LNCaP clone FGC (cell line): ENCODE measurements at places on chromosomes 6 and 20.

DNA sequence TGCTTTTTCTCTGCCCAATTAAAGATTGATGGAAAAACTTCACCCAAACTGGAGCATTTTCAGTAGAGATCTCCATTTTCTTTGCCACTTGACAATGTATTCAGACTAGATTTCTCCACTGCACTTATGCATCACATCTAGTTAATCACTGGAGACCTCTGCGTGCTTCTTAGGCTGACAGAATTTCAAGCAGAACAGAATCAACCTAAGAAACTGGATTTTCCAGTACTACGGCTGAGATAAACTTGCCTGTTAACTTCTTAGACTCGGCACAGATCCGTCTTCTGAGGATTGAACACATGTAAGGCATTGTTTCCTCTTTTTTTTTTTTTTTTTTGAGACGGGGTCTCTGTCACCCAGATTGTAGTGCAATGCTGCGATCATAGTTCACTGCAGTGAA lies 139.2 kb downstream of the LRRC1 start:
- DNase-seq = no peak

DNA sequence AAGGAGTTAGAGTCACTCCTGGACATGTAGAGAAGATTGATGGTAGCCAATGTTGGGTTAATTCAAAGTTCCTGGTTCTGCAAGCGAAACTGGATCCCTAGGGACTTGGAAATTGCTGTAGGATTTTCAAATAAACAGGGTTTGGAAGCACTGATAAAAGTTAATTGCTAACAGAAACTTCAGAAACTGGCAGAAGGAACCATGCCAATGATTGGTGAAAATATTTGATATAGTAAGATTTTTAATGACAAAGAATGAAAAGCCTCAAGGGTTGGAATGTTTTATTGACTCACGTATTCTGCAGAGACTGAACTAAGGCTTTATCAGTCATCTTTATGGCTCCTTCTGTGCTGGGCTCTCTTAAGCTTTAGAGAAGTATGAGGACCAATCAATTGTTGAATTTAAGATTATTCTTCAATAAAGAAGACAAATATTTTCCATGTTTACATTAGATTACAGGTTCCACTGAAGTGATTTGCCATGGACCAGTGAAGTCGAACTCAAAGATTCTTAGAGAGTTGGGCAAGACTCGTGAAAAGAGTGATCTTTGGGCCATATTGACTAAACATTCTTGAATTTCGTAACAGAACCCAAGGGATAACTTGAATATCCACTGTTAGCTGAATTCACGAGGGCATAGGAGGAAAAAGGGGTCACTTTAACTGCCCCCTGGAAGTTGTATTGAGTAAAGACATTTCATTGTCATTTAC lies 371.4 kb downstream of the HDGFL1 start:
- no peak for DNase-seq

DNA sequence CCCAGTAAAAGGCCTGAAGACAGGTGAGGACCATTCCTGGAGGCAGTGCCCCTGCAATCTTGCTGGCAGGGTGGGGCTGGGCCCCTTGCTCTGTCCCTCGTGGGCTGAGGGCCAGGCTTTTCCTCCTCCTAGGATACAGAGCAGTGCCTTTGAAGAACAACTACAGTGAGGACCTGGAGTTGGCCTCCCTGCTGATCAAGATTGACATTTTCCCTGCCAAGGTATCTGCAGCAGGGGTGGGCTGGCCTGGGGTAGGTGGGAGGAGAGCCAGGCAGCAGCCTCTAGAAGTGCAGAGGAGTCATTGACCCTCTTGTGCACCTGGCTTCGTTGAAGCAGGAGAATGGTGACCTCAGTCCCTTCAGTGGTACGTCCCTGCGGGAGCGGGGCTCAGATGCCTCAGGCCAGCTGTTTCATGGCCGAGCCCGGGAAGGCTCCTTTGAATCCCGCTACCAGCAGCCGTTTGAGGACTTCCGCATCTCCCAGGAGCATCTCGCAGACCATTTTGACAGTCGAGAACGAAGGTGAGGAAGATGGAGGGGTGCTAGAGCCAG lies 36.5 kb downstream of the PLCG1 start:
- DNase-seq = no peak

DNA sequence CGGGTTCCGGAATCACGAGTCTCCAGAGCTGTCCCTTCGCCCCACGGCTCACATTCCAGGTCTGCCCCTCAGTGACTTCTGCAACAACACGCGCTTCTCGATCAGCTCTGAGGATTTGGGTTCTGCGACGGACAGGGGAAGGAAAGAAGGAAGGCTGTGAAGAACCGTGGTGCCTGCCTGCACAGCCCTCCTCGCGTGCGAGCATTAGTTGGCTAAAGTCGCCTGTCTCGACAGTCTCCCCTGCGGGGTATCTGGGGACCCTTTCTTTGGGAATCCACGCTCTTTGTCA lies 23.1 kb downstream of the VPS52 start:
- no peak for DNase-seq

DNA sequence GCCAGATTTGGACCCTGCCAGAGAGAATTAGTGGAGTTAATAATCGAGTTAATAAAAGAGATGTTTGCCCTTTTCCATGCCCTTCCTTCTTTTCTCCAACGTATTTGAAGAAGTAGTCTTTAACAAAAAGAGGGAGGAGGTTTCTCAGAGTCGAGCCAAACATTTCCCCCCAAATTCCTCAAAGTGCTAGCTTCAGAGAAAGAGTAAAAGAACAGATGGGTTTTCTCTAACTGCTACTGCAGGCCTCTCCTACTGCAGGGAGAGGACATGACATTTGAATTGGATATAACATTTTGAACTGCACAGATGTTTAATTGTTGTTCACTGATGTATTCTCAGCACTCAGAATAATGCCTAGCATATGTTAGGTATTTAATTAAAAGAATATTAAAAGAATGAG lies 25.5 kb downstream of the RWDD2A start:
- no peak for DNase-seq

GRCh38 chr6:110897433-110897832 lies 22.8 kb downstream of the AMD1 start:
- peak; percentile 71 for DNase-seq

DNA sequence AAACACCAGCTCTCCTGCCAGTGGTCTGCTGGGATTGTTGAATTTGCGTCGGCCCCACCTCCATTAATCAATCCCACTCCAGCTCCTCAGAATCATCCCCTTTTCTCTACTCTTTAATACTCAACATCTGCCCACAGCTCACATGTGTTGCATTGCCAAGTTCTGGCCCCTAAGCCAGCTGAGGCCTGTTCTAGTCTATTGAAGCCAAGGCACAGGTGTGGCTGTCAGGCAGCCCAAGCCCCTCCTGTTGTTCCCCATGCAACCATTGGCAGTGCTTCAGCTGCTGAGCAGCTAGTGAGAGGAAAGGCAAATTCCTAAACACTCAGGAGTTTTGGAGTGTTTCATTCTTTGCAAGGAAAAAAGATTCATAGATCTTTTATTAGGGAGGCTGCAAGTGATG lies 128.0 kb upstream of the NT5E start:
- no peak for DNase-seq

DNA sequence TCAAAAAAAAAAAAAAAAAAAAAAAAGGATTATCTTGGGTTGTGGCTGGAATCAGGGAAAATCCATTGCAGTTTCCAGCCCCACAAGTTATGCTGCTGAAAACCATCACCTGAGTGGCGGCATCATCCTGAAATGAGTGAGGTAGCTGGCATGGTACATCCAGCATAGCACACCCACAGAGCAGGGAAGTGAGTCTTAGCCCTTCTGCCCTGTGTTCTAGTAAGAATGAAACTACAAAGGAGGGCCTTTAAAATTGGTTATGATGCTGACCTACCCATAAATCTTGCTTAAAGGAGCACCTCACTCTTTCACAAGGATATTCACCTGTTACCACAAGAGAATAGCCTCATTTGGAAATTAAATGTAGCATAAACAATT lies 119.2 kb downstream of the NFATC2 start:
- no peak for DNase-seq

DNA sequence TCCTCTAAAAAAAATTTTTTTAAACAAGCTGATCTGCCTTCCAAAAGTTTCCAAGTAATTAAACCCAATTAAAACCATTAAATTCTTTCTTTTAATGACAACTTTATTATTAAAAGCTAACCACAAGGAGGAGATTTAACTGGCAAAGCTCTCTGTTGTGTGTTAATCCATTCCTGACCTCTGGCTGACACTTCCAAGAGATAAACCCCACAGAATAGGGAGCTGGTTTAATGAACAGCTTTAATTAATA lies 230.8 kb downstream of the EYA2 start:
- DNase-seq = peak; percentile 15

GRCh38 chr6:152004036-152004566 lies 196.6 kb downstream of the ESR1 start:
- DNase-seq = no peak

- DNase-seq = no peak
These were observed 119.5 kb downstream of the PHACTR3 start for GRCh38 chr20:59723607-59724456.

GRCh38 chr6:108927927-108928326 lies 79.7 kb downstream of the ARMC2 start:
- DNase-seq = no peak

DNA sequence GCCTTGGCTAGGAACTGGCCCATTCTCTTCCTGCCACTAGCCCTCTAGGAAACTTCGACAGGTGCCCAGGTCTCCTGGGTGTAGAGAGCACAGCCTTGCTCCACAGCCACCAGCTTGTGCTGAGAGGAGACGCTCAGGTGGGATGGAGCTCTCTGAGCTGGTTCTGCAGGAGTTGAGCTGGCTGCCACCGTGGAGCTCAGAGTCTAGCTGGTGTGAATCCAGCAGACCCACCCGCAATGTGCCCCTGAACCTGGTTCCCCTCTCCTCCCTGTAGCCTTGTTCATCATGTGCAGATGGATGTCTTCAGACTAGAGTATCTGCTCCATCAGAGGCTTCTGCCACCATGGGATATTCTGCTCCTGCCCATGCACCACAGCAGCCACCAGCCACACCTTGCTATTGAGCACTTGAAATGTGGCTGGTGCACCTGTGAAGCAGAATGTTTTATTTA lies 222.5 kb downstream of the SYNDIG1 start:
- no peak for DNase-seq

- no peak for DNase-seq
These were observed 15.7 kb upstream of the SIRT5 start for GRCh38 chr6:13558718-13559117.

- no peak for DNase-seq
These were observed at the start of gene RREB1 for GRCh38 chr6:7107578-7108195. RREB1 (plus strand) TSS chr6:7107961; CDS start chr6:7181912, 73,951 bp downstream.

DNA sequence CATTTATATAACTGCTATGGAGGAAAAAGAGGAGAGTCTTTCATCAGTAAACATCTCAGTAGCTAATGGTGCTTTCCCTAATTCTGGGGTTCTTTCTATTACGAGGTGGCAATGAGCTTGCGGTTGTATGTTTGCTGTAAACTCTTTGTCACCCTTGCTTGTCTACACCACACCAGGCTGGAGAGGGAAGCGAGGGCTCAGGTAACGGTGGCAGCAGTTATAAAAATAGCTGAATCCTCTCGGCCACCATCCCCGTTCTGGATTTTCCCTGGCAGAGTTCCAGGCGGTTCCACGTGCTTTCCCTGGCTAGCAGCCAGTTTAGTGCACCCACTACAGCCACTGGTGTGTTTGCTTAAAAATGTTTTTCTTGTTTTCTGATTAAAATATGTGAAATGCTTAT lies 39.0 kb downstream of the MAS1 start:
- DNase-seq = no peak

DNA sequence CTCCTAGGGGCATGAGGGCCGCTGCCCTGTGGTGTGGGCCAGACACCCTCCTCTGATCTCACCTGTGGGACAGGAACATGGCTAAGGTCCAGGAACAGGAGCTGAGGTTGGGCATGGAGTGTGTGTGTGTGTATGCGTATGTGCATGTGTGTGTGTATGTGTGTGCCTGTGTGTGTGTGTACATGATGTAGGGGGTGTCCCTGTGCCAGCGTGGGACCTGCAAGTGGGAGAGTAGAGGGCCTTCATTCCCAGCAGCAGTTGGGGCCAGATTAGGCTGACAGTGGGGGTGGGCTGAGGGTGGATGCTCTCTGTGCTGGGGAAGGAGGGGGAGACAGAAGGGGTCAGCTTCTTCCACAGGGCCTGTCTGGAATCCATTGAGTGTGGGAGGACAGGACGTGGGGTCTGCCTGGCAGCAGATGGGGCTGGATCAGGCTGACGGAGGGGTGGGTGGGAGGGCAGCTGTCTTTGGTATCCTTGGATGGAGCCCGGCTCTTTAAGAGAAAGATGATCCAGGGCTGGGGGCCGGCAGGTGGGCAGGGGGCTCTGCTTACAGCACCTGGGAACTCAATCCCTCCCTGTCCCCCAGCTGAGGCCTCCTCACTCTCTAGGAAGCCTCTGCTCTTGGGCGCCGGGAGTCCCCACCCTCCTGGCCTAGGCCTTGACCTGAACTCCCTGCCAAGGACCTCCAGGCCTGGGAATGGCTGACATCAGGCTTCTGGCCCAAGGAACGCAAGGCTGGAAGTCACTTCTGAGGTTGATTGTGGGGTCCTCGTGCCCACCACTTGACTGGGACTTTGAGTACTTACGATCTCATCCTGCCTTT lies 44.0 kb downstream of the SPDEF start:
- no peak for DNase-seq

DNA sequence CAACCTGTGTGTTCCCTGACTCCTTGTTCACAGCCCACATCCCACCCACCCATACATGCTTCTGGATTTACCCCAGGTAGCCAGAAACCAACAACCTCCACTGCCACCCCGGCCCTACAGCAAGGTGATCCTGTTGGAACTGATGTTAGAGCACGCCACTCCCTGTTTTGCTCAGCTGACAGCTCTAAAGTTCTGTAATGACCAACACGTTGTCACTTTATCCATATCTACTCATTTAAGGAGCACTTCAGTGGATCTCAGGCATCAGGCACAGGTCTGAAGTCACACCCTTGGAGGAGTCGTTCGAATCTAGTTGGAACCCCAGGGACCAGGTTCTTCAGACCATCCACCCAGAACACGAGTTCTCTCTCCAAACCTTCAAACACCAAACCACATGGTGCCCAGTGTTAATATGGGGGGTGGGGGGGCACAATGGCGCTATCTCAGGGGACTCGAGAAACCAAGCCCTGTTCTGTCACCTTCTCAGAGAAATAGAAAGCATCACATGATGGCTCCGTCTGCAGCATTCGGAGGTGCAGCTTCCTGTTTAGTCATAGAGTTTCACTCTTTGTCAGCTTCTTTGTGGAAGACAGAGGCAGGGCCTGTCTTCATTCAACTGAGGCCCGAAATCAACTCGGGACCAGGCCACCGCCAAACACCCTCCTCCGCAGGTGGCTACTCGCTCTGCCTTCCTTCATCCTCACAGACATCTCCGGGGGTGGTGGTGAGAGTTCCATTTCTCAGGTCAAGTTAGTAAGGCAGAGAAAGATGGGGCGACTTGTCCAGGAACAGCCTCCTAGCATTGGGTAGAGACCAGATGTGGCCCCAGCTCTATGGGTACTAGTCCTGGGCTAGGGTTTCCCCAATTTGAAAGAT lies 142.2 kb downstream of the NFATC2 start:
- no peak for DNase-seq
